NK-92 treated with Interleukin-12 subunit alpha and Interleukin-12 subunit beta, amount 100 ng/mL, for 24 hours (cell line): ENCODE measurements at places on chromosomes 5 and 9.

- DNase-seq = no peak
Observed at GRCh38 chr5:166724284-166724683, 1567.2 kb upstream of the WWC1 start.

DNA sequence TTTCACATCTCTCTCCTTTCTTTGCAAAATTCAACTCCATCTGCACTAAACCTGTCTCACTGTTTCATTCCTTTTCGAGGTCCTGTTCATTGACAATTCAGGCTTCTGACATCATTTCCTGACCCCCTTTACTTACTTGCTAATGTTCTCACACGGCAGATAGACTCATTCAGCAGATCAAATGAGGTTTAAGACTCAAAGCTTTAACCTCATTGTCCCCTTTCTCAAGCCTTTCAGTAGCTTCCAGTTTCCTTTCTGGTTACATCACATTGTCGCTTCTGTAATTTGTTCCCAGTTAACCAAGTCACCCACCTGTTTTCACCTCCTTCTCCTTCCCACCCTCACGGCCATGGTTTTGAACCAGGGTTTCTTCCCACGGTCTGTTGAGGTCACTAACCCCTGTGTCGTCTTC is 143.4 kb upstream of the OTULINL start:
- DNase-seq = no peak

DNA sequence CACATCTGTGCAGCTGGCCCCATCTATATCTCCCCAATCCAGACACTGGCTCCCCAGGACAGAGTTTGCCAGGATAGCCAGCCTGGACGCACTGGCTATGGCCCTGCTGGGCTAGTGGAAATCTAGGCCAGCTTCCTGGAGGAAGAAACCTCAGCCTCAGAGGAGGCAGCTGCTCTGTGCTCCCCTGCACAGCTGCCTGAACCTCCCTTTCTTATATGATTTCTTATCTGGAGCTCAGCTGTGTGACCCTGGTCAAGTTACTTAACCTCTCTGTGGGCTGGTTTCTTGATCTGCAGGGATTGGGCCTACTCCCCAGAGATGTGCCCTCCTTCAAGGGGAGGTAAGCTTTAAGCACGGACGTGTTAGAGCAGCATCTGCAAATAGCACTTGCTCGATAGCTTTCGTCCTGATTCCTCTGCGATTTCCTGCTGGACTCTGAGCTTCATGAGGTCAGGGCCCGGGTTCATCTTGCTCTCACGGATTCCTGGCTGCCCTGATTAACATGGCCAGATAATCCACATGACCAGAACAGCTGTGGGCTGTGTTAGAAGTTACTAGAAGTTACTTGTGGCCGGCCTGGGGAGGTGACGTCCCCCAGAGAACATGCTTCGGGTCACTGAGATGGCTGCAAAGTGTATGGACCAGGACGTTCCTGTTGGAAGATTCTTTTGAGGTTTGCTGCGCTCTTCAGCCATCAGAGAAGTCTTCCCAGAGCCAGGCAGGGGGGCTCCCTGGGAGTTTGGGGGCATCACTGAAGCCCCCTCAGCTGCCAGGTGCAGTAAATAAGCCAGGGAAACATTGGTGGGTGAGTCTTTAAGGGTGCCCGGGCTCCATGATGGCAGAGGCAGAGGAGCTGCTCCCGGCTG is 14.5 kb downstream of the C9orf50 start:
- DNase-seq = no peak

- DNase-seq = no peak
Observed at GRCh38 chr9:122053064-122053463, 40.0 kb downstream of the TTLL11 start.

DNA sequence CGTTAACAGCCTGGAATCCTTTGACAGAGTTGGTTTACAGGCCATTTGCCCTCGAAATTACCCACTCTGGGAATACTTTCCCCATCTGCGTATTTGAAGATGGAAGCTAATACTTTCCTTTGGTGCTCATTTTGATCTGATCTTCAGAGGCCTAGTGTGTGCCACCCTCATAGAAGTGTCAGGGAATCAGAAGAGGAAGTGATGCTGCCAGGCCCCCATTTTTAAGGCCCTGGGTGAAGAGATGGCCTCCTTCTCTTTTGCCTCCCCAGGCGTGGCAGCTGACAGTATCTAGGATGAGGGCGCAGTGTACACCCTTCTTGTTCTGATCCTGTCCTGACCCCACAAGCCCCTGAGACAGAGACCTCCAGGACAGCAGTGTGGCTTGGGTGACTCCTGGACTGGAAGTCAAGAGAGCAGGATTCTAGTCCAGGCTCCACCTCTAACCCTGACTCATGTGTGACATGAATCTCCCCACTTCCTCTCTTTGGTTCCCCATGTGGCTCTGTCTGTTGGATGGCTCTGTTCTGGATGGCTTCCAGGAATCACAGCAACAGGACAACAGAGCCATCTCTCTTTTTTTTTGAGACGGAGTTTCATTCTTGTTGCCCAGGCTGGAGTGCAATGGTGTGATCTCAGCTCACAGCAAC is 27.8 kb downstream of the CSF1R start:
- no peak for DNase-seq

GRCh38 chr5:85760519-85760918 is 857.2 kb upstream of the COX7C start:
- no peak for DNase-seq

GRCh38 chr5:73928476-73929070 is 302.6 kb downstream of the ARHGEF28 start:
- DNase-seq = no peak

DNA sequence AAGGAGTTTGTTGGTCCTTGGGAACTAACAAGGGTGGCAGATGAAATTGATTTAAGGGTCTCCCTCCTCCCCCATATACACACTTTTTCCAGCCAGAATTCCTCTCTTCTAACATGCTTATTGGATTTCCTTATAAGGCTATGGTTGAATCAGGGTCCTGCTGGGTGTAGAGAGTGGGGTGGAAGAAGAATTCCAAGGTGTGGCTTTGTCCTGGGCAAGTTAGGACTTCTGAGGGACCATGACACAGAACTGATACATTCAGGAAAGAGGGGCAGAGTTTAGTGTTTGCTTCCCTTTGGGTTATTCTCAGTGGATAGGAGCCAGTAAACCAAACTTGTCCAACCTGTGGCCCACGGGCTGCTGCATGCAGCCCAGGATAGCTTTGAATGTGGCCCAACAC is 116.5 kb downstream of the SNX18 start:
- DNase-seq = no peak

- no peak for DNase-seq
Observed at GRCh38 chr5:39558541-39558940, 133.8 kb upstream of the DAB2 start.

DNA sequence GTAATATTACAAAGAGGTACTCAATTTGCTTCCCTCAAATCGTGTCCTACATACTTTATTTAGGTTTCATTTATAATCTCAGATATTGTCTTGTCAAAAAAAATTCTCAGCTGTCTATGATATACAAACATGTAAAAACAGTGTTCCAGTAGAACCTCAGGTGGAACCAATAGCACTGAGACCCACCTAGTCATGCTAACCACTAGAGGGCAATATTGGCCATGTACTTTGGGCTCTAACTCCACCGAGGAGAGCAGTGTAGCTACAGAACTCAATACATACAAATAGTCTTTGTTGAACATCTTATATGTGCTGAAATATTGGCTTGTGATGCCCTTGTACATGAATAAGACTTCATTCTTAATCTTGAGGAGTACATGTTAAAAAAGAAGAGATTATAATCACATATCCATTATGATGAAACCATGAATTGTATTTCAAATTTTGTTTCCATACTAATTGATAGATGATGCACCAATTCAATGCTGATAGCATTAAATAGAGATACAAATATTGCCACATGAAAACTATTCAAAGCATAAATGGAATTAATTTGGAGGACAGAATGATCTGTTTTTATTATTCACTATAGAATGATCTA is 71.2 kb upstream of the CNTLN start:
- DNase-seq = no peak

DNA sequence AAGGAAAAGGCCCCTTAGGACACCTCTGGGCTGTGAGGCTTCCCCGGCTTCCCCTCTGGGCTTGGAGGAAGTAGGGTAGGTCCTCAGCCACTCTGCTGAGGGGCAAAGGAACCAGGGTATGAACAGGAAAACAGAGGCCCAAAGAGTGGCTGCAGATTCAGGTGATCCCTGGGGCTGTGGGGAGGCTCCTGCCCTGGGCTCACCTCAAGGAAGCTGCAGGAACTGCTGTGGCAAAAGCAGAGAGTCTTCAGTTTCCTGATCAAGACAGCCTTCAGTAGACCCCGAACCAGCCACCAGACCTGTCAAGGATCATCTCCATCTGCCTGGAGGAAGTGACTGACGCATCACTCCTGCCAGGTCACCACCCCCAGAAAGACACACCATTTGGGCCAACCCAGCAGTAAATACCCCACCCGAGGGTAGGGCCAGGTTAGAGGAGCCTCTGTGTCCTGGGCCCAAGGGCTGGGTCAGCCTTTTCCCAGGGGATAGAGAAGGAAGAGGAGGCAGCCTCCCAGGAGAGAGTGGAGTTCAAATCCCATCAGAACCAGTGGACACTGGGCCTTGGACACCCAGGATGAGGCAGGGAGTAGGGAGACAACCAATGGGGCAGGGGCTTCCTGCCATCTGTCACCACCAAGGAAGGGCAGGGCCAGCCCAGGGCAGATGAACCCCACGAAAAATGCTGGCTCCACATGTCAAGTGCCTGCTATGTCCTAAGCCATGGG is 5.8 kb upstream of the ST6GALNAC6 start:
- DNase-seq = no peak

DNA sequence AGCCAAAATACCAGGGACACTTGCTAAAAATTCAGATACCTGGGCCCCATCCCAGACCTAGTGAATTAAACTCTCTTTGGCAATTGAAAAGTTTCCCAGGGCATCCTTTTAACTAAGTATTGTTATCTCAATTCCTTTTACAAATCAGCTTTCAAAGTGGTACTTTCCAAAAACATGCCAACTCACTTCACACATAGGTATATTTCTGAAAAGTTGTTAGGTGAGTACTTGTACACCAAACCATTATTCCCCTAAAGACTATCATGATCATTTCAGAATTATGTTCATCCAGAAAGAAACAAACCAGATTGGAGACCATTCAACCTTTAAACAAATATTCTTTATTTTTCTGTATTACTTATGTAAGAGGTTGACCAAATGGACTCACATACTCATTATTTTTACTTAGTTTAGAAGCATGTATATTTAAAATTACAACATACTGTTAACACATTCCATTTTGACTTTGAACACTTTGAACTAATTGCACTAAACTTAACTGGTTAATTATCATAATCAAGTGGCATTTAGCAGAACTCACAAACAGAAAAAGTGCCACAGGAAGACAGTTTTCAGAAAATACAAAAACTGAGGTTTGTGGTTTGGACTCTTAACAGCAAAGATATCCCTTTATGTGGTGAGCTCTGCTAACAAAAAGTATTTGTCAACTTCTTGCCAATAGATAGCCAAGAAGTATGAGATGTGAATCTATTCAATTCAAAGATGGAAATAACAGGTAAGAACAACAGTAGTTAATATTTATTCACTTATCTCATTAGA is 40.7 kb downstream of the KIAA0825 start:
- DNase-seq = no peak

DNA sequence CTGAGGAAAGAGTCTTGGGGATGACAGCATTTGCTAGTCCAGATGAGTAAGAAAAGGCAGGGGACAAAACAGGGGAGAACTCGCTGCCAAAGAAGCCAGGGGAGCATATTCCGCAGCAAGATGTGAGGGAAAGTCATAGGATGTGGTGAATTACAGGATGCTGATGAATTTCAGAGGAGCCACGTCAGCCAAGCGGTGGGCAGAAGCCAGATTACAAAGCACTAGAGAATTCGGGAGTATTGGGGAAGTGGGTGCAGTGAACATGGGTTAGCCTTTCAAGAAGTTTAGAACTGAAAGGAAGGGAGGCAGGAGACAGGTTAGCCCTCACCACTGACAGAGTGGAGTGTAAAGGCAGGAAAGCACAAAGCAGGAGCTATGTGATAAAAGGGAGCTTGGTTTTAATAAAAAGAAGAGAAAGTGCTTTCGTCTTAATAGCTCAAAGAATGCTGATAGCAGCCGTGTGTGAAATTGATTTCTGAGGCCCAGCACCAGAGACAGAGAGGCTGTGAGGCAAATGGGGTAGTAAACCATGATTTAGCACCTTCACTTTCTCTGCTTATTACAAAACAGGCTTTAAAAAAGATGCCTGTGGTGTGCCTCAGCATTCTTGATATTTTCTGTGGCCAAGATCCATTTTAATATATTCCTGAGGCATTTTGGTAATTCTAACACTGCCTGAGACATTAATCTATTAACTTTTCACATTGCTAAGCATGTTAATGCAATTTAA is 16.9 kb downstream of the ADAMTSL1 start:
- DNase-seq = no peak

DNA sequence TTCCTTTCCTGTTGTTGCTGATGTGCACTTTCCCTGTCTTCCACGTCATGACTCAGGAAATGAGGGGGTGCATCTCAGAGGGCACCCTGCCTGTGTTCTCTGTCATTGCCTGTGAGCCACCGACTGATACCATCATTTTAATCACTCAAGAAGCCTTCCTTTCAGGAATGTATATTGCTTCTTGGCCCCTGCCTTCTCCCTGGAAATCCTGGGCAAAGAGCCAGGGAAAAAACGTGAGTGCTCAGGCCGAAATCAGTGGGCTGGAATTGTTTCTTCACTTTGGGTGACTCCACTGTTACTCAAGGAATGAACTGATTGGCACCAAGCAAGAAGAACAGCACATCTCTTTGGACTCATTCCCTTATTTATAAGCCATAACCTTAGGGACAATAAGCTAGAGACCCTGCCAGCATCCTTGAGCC is 126.1 kb downstream of the SNX18 start:
- DNase-seq = no peak

- no peak for DNase-seq
Observed at GRCh38 chr9:123063177-123063598, 29.7 kb downstream of the GPR21 start.

DNA sequence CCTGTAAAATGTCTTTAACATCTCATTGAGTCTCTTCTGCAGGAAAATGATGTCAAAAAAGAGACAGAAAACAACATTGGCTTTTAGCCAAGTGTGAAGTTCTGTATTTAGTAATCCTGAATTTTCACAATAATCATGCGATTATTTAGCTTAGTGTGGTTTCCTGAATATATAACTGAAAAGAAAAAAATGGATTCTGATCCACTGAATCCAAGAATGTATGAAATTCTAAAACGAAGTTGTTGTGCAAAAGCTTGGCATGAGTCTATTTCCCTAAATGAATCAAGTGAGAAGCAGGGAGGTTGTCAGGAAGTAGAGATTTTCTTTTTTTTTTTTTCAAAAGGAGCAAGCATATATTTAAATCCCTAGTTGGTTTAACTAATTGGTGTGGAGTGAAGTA is 145.9 kb upstream of the CDH6 start:
- no peak for DNase-seq

DNA sequence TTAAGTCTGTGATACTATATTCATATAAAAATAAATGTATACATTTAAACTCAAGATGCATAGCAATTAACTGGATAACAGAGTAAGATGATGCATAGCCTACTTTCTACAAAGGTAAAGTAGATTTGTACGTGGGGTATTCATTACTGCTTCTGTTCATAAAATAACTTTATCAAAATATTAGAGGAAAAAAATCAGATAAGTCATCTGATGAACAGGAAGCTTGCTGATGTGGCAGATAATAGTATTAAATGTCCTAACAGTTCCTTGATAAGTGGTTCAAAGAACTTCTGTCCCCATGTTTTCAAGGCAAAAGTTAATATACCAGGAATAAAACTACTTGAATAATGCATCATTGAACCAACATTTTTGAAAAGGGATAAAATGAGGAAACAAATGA is 123.7 kb downstream of the NFIB start:
- DNase-seq = no peak

- DNase-seq = no peak
Observed at GRCh38 chr9:136243631-136244030, 2.0 kb downstream of the QSOX2 start.
